ENCODE measurements at places on chromosomes 11 and 22.

DNA sequence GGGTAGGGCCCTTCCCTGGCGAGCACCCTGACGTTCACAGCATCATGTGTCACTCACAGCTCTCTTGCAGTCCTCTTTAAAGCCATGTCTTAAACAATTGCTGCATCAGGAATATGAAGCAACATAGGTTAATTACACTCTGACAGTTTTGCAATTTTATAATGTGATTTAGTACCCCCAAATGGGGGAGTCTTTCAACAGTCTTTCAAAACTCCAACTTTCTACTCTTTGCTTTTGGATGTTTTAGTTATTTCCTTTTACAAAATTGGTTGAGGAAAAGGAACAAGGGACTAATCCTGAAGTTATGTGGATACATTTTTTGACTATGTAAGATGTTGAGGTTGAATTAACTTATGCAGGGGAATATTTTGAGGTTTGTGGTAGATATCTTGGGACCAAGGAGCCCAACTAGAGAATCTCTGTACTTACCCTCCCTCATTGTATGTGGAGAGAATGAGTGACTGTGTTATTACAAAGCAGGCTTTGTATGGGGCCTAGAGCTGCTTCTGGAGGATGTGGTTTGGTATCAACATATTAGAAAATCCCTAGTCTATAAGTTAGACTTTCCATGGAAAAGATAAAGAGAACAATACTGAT lies at the start of gene MMP8:
Gene MMP8 (minus strand): TSS at position 51 of the 597 bp plus-strand sequence. CDS start 99 bp downstream, outside the sequence.
- no peak for DNase-seq

DNA sequence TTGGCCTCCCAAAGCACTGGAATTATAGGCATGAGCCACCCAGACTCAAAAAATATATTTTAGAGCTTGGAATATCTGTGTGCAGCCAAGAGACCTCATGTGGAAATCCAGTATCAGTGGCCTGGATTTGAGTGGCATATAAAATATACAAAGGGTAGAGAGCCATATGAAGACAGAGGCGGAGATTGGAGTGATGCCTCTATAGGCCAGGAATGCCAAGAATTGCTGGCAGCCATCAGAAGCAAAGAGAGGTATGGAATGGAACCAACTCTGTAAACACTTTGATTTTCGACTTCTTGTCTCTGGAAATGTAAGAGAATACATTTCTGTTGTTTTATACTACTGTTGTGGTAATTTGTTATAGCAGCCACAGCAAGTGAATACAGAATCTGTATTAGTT lies 123.0 kb downstream of the PLEKHA7 start:
- no peak for DNase-seq

GRCh38 chr22:17785185-17786184 lies 11.2 kb upstream of the BID start:
- DNase-seq, result no peak

DNA sequence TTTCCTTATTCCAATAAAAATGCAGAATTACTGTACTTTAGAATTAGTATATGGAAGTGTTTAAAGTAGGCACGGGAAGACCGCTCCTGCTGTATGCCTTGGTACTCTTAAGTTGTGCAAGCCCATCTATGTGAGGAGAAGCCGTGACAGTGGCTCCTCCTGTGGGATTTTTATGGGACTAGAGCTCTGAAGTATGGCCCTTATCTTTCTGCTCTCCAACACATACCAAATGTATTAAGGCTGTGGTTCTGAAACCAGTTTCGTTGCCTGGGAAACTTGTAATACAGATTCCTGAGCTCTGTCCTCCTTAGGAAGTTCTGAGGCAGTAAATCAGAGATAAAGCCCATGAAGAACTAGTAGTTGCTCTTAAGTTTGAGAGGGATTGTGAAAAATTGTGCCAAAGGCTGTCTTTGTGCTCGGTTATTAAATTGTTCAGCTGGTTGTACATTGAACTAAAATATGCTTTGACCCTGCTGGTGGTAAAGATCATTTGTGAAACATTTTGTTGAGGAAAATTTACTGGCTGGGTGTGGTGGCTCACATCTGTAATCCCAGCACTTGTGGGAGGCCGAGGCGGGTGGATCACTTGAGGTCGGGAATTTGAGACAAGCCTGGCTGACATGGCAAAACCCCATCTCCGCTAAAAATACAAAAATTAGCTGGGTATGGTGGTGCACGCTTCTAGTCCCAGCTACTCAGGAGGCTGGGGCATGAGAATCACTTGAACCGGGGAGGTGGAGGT lies 29.3 kb downstream of the RTN3 start:
- DNase-seq, result no peak

GRCh38 chr11:131724436-131724975 lies 354.1 kb downstream of the NTM start:
- no peak for DNase-seq

DNA sequence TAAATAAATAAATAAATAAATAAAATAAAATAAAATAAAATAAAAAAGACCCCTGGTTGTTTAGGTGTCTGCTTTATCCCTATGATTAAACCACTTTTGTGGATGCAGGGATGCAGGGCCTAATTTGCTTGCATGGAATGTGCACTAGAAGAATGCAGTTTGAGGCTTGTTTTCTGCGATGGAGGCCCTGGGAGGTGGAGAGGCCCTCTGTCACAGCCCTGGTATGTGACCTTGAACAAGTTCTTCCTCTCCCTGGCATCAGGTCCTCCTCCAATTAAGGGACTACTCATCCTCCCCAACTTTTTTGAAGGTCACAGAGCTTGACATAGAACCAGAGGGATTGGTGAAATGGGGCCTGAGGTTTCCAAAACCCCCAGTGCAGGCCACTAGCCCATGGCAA lies 22.7 kb downstream of the KCNJ4 start:
- DNase-seq, result no peak

DNA sequence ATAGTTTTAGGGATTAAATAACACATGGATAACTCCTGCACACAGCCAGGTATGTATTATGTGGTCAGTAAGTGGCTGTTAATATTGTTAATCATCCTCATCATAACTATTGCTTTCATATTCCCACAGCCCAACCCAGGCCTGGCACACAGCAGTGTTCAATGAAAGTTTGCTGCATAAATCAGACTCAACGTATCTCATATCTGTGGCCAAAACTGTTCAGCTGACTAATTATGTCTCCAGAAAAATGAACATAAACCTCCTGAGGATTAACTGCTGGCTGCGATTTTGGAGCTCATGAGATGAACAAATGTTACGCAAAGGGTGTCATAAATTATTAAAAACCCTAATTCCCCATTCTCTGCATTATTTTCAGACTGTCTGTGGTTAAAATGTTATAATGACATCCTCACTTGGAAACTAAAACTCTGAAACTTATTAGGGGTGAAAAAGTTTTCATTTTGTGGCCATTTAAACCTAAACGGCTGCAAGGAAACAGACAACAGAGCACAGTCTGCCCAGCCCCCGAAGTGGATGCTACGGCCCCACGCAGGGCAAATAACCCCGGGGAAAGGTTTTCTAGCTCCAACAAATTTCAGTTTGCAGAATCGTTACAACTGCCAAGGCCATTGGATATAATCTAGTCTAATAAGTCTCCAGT lies 17.3 kb downstream of the ABCC8 start:
- DNase-seq, result no peak

DNA sequence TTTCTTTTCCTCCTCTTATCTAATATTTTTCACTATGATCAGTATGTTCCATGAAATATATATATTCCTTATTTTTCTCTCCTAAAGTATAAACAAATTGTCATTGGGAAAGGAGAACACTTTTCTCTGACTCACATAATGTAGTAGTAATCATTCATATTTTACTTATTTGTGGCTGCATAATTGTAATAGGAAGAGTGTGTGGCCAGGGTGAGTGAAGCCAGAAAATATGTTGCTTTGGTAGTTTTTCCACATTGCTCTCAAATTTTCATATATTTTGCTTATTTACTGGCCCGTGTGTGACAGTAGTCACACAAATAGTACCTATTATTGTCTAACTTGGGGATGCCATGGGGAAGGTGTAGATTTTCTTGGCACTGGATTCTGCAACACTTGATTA lies 172.1 kb downstream of the DYNC2H1 start:
- DNase-seq, result no peak

GRCh38 chr11:110679323-110679975 lies 32.8 kb downstream of the ARHGAP20 start:
- DNase-seq, result no peak

DNA sequence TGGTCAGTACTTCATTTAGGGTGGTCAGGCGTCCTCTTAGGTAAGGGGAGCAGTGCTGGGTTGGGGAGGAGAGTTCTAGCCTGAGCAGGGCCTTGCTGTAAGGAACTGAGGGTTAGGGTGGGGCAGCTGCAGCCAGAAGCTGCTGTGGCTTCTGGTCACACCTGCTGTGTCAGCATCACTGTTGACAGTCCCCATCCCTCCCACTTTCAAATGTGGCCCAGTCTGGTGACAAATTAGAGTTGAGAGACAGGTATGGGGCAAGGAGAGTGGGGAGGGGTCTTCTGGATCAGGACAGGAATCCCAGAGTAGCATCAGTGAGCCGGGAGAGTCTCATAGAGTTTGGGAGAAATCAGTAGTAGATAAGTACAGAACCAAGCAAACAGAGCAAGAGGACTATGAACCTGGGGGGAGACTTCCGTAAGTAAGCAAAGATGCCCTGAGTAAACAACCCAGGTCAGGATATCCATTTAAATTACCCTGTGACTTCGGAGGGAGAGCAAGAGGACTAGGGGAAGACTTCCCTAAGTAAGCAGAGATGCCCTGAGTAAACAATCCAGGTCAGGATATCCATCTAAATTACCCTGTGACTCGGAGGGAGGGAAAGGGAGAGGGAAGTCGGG lies 53.7 kb downstream of the PPP6R2 start:
- no peak for DNase-seq

DNA sequence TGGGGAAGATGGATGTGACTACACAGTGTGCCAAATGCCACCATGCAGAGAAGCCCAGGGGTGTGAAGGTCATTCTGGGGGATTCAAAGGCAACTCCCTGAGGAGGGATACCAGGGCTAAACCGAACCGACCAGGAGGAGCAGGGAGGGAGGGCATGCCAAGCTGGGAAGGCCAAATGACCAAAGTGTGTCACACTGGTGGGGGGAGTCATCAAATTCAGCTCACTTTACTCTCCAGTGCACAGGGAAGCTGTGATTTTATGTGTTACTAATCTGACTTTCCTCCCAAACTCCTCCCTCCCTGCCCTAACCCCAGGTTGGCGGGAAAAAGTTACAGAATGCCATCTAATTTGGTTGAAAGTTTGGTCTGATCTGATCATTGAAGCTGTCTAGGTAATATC lies 29.7 kb upstream of the TSKU start:
- no peak for DNase-seq

DNA sequence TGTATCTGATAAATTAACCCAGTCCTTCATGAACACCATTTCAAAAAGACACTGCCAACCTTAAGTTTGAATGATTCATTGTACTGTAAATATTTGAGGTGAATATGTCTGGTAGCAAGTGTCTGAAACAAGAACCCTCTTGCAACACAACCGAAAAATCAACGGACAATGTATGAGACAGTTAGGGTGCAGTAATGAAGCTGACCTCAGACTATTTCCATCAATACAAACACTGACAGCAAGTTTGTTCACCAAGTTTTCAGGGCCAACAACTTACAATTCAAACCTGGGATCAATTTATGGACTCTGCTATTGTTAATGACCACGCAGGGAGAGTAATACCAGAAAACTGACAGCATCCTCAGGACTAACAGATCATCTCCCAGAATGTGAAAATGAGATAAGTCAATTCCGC lies 126.3 kb downstream of the CADM1 start:
- peak; percentile 60 for DNase-seq

DNA sequence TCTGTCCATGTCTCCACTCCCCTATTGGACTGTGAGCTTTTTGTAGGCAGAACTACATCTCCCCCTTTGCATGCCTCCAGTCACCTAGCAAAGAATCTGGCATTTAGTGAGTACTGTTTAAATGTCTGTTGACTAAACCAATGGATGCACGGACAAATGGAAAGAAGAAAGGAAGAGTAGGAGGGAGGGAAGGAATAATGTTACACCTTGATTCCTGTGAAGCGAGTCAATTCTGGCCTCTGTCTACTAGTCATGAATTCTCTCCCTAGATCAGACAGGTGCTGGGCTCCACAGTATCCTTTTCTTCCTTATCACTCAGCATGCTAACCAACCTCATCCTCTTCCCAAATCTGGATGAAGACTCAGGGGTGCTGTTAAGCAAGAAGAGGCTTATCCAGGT lies 33.6 kb downstream of the GALNT18 start:
- DNase-seq, result no peak

DNA sequence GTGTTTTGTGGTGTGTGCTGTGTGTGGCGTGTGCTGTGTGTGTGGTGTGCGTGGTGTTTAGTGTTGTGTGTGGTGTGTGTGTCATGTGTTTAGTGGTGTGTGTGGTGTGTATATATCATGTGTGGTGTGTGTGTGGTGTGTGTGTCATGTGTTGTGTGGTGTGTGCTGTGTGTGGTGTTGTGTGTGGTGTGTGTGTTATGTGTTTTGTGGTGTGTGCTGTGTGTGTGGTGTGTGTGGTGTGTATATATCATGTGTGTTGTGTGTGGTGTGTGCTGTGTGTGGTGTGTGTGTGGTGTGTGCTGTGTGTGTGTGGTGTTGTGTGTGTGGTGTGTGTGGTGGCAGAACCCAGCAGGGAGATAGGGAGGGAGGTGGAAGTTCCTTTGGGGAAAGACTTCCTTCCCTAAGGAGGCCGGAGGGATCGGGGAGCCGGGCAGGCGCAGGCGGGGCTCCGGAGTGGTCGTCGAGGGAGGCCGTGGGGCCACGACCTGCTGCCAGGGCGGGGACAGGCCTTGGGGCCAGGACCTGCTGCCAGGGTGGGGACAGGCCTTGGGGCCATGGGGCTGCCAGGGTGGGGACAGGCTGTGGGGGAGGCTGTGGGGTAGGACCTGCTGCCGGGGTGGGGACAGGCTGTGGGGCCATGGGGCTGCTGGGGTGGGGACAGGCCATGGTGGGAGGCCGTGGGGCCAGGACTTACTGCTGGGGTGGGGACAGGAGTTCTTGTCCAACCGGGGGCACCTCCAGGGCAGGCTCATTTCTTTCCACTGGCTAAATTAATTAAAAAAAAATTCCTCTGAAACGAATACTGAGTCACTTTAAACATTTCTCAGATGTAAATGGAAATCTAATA lies 15.2 kb downstream of the PIM3 start:
- DNase-seq, result no peak

DNA sequence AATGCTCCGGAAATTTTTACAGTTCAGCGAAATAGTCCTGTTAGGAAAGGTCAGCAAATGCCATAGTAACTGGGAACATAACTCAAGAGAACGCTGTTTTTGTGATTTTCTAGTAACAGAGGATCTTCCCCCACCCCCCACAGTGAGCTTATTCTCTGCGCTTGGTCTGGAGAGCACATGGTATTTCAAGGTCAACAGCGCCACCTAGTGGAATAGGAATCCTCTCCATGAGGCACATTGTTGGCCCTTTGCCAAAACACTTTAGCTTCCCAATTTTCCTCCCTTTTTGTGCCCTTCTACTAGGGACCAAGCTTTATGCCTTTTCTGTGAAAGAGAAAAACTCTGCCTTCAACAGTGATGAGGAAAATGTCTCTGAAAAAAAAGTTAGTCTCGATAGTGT lies 13.2 kb upstream of the OR4C12 start:
- peak; percentile 12 for DNase-seq

DNA sequence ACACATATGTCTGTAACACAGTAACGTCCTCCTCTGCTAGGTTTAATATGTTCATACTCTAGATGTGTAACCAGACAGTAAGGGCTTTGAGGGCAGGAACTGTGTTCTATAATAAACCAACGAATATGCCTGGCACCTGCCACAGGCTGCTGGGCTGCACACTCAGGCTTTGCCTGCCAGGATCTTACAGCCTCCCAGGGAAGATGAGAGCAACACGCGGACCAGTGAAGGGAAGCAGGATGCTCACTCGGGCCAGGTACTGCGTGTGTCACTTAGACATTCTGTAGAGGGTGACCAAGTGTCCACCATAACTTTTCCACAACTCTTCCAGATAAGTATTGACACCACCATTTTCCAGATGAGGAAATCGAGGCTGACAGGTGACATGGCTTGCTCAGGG lies 21.7 kb upstream of the BAIAP2L2 start:
- no peak for DNase-seq

Data from epithelial cell of prostate (primary cell).